ENCODE measurements at places on chromosomes 11 and 22.

DNA sequence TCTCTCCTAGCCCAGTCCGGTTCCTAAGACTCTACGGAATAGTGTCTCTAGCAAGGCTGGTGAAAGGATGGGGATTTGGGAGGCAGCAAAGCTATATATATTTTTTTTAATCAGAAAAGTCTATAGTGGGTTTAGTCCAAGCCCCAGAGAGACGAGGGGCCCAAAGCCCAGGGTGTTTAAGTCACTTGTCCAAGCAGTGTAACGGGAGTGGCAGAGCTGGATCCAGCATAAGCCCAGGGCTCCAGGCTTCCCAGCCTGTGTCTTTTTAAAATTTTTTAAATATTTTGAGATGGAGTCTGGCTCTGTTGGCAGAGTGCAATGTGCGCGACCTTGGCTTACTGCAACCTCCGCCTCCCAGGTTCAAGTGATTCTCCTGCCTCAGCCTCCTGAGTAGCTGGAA lies 6.8 kb downstream of the GRIK4 start:
- DNase-seq, result no peak

GRCh38 chr11:120430146-120430545 lies 81.4 kb upstream of the GRIK4 start:
- no peak for DNase-seq

DNA sequence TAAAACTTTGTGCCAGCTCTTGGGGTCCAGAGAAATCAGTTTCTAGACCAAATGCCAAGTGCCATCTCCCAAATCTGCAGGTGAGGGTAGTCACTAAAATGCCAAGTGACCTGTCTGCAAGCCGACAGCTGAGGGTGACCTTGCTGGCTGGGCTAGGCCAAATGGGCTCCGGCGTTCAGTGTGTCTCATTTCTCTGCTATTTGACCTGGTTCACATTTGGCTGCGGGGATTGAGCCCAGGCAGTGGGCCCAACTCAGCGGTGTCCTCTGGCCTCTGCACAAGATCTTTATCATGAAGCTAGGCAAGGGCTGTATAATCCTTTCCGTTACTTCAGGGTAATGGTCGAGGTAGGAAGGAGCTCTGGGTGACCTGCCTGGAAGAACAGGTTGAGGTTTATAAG lies 87.5 kb downstream of the SNX19 start:
- no peak for DNase-seq

GRCh38 chr11:128764424-128765095 lies 70.7 kb downstream of the FLI1 start:
- DNase-seq, result no peak

DNA sequence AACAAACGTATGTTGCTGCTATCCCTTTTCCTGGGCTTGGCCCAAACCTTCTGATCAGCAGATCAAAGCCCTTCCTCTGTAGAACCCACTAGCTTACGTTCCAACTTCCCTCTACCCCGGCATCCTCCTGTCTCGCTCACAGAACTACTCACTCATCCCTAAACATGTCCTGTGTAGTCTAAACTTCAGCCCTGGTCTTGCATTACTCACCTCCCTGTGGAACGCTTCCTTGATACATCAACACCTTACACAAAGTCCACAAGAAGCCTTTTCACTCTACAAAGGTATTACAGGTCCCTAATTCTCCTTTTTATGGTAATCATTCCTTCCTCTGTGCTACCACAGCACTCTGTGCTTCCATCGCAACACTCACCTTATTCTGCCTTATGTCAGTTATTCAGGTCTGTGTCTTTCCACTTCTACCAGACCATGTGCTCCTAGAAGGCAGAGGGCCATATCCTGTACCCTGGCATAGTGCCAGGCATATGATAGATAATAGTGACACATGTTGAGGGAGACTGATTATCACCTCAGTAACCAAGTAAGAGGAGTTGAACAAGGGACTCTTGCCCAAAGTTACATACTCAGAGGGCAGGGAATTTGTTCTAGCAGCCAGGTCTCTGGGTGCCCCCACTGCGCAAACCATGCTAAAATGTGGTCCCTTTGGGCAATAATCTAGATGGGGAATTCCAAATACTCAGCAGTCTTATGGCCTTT lies 41.6 kb downstream of the USP35 start:
- DNase-seq, result no peak

- no peak for DNase-seq
These were observed 13.9 kb downstream of the TMA7B start for GRCh38 chr22:39974065-39974464.

GRCh38 chr22:47203554-47203991 lies 441.1 kb downstream of the TBC1D22A start:
- DNase-seq, result no peak

DNA sequence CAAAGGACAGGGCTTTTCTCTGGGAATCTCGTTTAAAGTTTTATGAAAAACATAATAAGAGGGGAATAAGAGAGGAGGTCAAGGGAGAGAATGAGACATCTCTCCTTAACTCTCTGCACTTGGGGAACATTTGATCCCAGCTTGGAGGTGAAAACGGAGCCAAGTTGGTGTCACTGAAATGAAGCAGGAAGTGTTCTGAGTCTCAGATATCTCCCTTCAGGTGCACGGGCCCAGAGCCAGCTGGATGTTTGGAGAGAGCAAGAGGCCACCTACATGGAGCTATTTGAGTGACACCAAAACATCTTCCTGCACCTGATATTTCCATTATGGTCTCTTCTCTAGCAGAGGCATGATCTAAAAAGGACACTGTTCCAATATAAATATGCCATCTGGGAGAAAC lies 85.7 kb downstream of the BLID start:
- no peak for DNase-seq

DNA sequence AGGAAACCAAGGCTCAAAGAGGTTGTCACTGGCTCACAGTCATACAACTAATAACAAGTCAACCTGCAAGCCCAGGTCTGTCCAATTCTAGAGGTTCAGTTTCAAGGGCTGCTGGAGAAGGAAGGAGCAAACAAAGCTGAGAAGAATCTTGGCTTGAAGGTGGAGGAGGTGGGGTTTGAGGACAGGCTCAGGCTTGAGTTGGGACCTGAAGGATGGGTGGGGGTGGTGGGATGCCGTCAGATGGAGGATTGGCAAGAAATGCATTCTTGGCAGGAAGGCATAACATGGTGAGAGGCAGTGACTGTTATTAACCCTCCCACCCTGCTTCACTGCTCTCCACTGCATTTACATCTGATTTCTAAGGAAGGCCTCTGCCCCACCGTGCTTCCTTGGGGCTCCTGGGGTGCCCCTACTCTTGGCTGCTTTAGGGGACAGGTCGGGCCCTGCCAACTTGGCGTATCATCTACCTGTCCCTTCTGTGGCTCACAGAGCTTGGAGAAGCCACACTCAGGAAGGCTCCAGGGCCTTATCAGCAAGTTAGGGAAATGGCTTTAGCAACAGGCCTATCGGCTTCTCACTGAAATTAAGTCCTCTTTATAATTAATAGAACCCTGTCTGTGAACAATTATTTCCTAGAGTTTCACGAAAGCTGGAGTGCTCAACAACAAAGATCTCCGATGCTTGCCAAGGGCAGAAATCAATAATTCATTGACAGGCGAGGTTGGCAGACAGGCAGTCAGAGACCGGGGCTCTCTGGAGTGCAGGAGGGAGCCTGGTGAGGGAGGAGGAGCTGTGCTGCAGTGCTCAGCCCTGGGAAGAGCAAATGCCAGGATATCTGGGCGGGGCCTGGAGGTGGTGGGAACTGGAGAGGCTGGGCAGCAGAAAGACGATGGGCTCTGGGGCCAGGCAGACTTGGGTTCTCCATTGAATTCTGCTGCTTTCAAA lies 84.9 kb upstream of the NARS2 start:
- no peak for DNase-seq

DNA sequence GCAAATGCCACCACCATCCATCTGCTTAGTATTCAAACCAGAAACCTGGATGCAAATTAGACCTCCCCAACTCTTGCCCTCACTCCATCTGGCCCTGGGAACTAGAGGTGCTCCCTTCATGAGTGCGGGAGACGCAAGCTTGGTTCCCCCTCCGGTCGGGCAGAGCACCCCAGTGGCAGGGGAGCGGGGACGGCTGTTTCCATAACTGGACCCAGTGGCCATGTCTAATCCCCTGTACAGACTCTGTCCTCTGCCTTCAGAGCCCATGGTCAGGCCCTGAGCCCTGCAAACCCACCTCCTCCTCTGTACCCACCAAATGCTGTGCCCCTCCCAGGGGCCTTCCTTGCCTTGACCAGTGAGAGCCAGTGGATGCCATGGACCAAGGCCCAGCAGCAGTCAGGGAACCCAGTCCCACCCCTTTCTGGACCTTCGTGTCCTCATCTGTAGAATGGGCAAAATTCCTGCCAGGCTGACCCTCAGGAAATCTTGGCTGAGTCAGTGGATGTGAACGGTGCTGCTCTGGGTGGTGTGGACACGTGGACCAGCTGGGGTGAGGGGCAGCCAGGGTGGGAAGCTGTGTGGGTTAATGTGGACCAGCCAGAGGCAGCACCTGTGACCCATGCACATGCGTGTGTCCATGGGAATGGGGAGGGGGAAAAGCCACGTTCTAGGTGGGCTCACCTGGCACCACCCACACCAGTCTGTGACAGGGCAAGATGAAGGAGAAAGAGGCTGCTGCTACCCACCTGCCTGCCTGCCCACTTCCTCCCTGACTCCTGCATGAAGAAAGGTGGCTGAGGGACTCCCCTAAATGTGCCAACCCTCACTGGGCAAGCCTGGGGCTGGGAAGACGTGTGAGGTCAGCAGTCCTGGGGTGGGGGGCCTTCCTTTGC lies 72.8 kb downstream of the LRRC32 start:
- no peak for DNase-seq

- no peak for DNase-seq
These were observed 281.3 kb downstream of the TTC28 start for GRCh38 chr22:28398355-28398754.

GRCh38 chr11:45097721-45098493 lies 48.5 kb upstream of the PRDM11 start:
- no peak for DNase-seq

DNA sequence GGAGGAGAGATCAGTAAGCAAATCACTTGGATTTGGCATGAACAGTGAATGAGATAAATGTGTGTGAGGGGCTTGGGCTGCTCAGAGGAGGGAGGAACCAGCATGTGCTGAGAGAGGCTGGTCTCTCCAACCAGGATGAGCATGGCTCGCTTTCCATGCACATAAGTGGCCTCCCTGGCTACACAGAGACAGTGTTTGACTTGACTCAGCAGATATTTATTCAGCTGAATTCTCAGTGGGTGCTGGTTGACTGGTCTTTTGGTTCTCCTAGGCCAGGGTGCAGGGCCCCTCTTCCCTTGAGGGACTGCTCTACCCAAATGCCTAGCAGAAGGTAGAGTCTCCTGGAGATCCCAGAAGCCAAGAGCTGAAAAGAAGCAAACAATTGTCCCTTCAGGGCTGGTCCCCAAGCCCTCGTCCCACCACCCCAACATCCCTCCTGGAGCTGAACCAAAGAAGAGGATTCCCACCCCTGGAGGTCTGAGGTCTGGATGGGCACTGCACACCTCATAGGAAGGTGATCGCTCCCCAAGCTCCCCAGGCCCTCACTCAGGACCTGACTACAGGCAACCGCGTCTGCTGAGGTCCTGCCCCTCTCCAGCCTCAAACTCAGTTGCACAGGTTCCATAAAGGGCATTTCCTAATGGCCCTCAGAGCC lies 3.3 kb upstream of the TRIM29 start:
- no peak for DNase-seq

DNA sequence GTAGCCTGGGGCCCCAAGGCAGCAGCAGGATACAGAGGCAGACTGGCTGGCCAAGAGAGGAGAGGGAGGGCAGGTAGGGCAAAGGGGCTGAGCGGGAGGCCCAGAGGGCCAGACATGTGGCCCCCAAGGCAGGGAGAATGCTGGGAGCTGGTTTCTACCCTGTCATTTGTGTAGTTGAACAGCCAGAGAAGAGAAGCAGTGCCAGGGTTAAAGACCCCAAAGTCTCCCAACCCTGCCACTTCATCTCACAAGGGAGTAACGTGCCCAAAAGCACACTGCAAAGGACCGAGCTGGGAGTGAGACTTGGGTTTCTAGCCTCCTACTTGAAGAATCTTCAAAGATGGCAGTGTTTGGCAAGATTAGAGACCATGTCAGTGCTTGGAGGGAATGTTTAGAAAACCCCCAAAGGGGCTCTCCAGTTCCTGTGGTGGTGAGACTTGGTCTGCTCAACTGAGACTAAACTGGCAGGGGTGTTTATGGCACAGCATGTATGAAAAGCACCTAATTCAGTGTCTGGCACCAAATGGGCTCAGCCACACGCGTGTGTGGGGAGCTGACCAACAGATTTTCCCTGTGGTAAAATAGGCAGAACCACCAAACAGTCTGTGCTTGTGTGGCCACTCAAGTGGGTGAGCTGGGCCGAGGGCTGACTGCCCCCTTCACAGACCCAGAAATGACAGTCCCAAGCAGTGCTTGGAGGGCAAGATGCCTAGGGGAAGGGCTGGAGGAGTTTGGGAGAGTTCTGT lies 68.2 kb upstream of the CLTCL1 start:
- no peak for DNase-seq

GRCh38 chr22:46011627-46012181 lies 34.7 kb upstream of the WNT7B start:
- DNase-seq, result no peak

DNA sequence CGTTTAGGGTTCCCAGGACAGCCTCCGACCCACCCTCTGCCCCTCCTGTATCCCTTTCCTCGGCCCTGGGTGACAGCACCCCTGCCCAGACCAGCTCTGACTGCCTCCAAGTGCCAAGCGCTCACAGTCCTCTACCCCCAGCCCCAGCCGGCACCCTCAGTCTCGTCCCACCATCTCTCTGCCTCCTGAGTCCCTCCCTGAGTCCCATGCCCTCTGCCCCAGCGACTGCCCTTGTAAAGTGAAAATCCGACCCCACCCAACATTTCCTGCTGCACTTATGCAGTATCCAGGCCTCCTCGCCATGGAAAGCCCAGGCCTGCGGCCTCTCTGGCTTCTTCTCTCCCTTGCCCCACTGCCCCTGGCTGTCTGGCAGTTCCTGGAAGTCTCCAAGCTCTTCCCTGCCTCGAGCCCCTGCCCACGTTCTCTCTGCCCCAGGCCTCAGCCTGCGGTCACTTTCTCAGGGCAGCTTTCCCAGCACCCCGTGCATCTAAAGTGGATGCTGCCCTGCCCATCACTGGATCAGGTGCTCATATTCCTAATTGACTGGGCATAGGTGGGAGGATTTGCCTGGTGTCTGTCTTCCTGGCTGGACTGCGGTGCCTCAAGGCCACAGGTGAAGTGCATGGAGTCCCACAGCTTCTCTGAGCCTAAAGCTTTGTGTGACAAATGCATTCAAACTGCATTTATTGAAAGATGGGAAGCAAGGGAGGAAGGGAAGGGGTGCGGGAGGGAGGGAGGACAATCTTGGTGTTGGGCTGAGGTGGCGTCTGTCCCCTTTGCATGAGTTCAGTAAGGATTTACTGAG lies 17.7 kb upstream of the IL2RB start:
- no peak for DNase-seq

DNA sequence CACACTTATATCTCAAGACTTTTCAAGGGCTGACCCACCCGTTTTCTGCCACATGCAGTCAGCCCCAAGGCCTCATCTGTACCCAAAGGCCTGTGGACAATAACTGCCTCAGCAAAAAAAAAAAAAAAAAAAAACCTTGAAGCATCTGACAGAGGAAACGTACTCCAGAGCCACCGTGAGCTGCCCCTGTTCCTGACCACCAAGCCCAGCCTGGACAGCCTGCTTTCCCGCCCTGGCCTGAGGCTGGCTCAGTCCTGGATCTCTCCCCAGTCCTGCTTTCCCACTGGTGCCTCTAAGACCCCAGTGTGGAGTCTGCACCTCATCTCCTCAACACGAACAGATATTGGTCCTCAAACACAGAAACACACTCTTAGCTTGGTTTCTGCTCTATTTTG lies 66.5 kb downstream of the SLC35F2 start:
- DNase-seq, result no peak

- DNase-seq, result no peak
These were observed 158.1 kb downstream of the FBXO7 start for GRCh38 chr22:32632512-32633315.

- DNase-seq, result no peak
These were observed 74.0 kb downstream of the IGLL5 start for GRCh38 chr22:22961574-22961973.

- DNase-seq, result no peak
These were observed 405.0 kb downstream of the BRD1 start for GRCh38 chr22:49422701-49423100.

Data from activated CD4-positive, alpha-beta T cell treated with anti-CD3 and anti-CD28 coated beads, Interleukin-2, amount 50 U/mL, for 16 hours (primary cell).